Dermis blood vessel endothelial cell (primary cell): ENCODE measurements at places on chromosomes 6 and 20. TPM values are rescaled to one million over a fixed set of nuclear protein-coding genes. Genes with fewer than 3 reads are reported as not detected.

The LY6G6C gene
- total RNA-seq, result not detected in 2 replicates

The OR2H2 gene
- not detected in 2 replicates for total RNA-seq

The GABBR1 gene
- 1.0 and 5.4 TPM in 2 replicates for total RNA-seq

The PTCRA gene
- total RNA-seq, result not detected in 2 replicates

The ABHD16B gene
- not detected in 2 replicates for total RNA-seq

The TFAP2A gene
- total RNA-seq, result under 0.01 and 0.05 TPM in 2 replicates
